Kidney (tissue), 22 donors: ENCODE measurements at places on chromosomes 2 and 18.

DNA sequence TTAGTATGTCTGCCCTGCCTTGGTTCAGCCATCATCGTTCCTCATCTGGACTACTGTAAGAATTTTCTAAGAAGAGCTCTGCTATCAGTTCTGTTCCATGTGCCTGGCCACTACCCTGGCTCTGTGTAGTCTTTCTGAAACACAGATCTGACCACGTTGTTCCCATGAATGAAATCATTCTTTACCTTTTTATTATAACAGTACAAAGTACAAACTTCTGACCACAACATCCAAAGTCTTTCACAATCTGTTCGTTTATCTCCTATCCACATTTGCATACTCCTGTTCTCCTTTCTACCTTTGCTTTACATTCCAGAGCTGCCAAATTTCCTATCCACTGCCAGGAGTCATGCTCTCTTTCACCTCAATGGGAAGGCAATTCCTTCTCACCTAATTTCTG lies 284.6 kb upstream of the LRP1B start:
- no peak for DNase-seq

- no peak for DNase-seq
Observed at GRCh38 chr2:97963079-97963406, 32.7 kb downstream of the TMEM131 start.

- DNase-seq, result no peak
Observed at GRCh38 chr2:184890311-184890710, 292.0 kb downstream of the ZNF804A start.

- DNase-seq, result no peak
Observed at GRCh38 chr2:109638795-109639194, 24.6 kb downstream of the SOWAHC start.

DNA sequence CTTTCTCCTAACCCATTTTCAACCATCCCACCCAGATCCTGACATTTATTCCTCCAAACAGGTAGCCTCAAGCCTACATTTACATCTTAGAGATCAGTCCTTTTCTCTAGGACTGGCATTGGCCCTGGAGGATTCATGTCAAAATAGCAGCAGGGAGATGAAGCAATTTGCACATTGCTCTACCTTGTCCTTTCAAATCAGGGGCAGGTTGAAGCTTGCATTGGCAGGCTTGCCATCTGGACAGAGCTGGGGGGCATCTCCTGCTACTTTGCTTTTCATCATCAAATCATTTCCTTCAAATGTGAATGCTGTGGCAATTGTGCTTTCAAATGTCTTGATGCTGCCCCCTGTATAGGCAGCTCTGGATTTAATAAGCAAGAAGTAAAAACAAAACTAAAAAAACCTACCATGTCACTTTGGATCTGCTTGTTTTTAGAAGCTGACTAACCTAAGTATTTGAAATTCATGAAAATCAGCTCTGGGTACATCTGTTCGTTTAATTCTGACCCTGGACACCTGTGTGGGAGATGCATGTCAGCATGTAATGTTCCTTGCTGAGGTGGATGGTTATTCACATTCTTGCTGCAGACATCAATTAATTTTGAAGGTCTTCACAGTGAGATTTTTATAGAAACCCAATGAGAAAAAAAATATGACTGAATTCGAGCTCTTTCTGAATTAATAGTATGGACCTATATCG lies 47.9 kb downstream of the KIF5C start:
- DNase-seq, result no peak

- no peak for DNase-seq
Observed at GRCh38 chr2:176193048-176193447, 4.6 kb downstream of the HOXD1 start.

GRCh38 chr2:3257826-3258225 lies 119.8 kb downstream of the EIPR1 start:
- DNase-seq, result no peak

DNA sequence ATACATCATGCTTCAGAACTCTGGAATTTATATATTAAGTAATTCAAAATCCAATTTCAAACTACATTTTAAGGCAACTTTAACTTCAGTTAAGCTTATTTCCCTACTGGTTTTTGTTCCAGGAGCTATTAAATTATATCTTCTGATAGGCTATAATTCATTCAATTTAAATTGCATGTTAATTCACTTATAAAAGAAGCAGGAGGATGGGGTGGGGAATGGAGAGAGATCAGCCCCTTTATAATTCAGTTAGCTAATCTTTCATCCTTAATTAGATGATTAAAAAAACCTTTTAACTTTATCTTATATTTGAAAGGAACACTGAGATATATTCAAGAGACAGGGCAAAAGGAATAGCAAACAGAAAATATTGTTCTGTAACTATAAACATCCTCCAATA lies 86.8 kb downstream of the AKAIN1 start:
- no peak for DNase-seq

DNA sequence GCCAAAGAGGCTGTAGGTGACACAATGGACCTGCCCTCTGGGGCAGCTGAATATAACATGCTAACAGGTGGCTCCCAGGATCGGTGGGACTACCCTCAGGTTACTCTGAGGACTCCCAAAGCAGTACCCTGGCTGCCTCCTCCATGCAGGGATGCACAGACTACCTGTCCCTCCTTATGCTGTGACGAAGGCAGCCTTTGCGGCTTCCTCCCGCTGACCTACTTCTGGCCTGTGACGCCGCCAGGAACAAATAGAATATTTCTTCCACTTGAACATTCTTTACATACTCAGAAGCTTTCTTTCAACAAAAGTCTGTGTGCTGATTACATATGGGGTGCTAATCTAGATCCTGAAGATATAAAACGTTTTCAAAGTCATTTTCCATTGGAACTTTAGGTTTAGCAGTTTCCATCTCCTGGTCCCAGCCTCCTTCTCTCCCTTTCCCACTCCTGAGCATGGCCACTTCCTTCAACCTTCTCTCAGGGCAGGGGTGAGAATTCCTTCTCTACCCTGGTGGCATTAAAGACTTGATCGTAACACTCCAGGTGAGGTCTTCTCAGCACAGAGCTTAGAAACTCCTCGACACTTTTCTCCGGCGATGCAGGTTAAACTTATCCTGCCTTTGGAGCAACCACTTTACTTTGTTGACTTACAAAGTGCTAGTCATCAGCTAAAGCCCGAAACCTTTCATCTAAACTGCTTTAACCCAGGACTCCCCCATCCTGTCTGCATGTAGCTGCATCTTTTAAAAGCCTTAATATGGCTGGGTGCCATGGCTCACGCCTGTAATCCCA lies 58.9 kb upstream of the STK17B start:
- DNase-seq, result no peak

GRCh38 chr2:143652692-143653091 lies 523.5 kb downstream of the ARHGAP15 start:
- DNase-seq, result no peak

- no peak for DNase-seq
Observed at GRCh38 chr2:188435115-188435514, 143.4 kb downstream of the GULP1 start.

DNA sequence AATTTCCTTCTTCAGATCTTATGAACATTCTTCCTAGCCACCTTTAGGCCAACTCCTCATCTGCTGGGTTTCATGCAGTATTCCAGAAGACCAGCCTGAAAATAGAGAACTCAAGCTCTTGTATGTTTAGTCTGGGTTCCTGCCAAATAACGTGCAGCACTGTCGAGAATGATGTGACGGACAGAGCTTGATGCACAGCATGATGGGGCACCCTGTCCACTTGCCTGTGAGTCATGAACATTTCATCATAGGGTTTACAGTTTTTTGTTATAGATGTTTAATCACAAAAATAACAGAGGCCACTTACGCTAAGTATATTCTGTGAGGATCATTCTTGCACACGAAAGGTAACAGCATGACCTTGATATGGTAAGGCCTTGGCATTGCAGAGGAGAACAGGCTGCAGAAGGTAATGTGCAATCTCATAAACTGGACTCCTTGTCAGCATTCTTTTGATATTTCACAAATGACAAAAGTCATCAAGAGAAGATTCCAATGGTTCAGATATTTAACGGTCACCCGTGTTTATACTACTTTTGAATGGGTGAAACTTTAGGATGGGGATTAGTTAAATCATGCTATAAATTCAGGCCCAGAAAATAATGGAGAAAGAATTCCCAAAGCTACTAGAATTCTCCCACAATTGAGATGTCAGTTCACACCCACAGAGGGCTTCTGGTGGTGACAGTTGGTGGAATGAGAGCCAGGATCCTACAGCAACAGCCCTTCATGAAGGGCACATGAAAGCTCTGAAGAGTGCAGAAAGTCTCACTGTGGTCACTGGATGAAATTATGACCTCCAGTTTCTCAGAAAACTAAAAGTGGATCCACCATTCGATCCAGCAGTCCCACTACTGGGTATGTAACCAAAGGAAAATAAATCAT lies 396.1 kb upstream of the RAB12 start:
- no peak for DNase-seq

DNA sequence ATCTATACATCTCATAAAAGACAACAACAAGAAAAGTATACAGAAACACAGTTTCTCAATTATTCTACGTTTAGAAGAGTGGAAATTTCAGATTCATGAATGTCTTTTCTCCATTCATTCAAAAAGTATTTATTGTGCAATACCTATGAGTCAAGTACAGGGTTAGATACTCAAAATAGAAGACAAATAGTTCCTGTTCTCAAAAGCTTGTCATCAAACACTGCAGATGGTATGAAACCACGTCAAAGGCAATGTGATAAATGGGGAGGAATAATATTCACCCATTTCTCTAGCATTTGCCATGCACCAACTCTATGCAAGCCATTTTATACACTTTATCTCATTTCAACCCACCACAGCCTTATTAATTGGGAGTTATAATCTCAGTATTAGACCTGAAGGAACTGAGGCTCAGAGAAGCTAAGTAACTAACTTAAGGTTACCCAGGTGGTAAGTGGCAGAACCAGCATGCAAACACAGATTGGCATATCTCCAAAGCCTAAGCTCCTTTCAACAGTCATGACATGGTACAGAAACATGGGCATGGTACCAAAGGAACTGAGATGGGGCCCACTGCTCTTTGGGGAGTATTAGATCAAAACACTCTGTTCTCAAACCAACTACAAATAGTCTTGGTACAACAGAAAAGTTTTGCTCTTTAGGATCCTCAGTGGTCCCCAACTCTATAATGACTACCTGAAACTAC lies 67.2 kb upstream of the NPAS2 start:
- DNase-seq, result no peak
